Fibroblast of lung (primary cell): ENCODE measurements at places on chromosomes 7 and 10. TPM values are rescaled to one million over a fixed set of nuclear protein-coding genes. Genes with fewer than 3 reads are reported as not detected.

HKDC1 gene
- total RNA-seq = 1.8 and 2.1 TPM in 2 replicates

SLC18A2 gene
- under 0.01 TPM in 1 of 2 replicates, not detected in the other for total RNA-seq

INSYN2A gene
- total RNA-seq = 0.51 and 0.66 TPM in 2 replicates

SHTN1 gene
- total RNA-seq = 0.26 and 0.33 TPM in 2 replicates

AKR1C1 gene
- total RNA-seq = 72.2 and 154 TPM in 2 replicates

PDZD7 gene
- total RNA-seq = 1.3 TPM in 2 replicates
